Hematopoietic multipotent progenitor cell treated with erythropoietin and hydrocortisone succinate and interleukin-3 and kit ligand, for 6 days (in vitro differentiated cells): ENCODE measurements at places on chromosomes 2 and 18.

- no peak for DNase-seq
Observed at GRCh38 chr18:3163968-3164367, 55.8 kb downstream of the MYOM1 start.

GRCh38 chr2:117523267-117523666 is 291.2 kb upstream of the DDX18 start:
- peak; percentile 10 for DNase-seq

DNA sequence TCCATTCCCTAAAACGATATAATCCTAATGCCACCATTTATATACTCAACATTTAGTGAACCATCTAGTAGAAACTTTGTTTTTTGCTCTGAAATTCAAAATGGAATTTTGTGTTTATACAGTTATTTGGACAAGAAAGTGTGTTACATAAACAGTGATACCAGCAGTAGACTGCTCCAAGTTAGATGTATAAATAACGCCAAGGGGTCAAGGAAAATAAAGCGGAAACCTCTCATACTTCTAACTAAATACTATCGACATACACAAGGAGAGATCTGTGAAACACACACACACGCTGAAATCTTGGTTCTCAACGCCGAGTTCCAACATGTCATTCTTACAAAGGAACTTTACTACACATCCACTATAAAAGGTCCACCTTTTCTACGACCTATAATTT is 1.2 kb downstream of the TXNL1 start:
- DNase-seq: peak; percentile 34

- DNase-seq: no peak
Observed at GRCh38 chr18:21341141-21341540, 99.1 kb downstream of the GREB1L start.

- DNase-seq: peak; percentile 69
Observed at GRCh38 chr18:69216321-69216720, 184.4 kb upstream of the DOK6 start.

DNA sequence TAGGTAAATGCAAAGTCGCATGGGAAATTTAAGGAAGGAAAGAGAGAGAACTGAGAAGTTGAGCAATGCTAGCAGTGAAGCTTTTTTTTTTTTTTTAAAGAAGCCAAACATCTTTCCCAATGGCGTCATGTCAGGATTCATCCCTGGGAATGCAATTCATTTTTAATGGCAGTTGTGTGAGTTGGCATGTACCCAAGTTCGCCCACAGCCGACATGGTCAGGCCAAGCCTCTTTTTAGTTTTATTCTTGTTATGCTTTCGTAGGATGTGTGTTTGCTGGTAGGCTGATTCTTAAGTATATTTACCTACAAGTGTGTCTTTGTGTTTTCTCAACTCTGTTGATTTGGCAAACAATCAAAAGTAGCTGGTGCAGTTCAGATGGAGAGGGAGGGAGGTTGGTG is 127.6 kb upstream of the ITGA6 start:
- no peak for DNase-seq

DNA sequence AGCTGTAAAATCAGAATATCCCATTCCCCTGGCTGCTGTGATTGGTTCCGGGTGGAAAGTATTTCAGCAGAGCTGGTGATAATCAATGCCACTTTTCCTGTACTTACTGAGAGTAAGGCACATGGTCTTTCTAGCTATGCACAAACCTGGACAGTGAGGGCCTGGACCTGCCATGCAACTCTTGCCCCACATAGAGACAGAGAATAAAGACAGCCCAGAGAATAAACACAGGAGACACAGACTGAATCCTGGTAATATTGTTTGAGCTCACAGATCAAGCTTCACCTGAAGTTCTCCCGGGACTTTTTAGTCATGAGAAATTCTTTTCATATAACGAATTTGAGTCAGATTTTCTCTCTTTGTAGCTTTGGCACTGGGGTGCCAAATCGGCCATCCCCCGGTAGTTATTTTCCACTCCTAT is 81.9 kb downstream of the ACAA2 start:
- no peak for DNase-seq

DNA sequence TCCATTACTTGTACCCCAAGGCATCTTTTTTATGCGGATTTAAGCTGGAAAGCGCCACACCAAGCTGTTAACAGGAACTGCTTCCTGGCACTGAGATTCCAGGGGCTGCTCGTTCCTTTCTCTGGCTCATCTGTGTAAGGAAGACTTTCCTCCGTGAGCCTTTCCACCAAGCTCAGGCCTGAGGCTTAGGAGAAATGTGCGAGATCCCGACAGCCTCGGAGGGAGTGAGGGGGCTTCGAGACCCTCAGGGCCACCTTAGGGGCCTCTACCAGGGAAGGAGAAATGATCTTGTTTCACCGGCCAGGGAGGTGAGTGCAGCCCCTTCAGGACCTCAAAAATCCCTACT is 17.1 kb downstream of the B3GNT7 start:
- DNase-seq: no peak

DNA sequence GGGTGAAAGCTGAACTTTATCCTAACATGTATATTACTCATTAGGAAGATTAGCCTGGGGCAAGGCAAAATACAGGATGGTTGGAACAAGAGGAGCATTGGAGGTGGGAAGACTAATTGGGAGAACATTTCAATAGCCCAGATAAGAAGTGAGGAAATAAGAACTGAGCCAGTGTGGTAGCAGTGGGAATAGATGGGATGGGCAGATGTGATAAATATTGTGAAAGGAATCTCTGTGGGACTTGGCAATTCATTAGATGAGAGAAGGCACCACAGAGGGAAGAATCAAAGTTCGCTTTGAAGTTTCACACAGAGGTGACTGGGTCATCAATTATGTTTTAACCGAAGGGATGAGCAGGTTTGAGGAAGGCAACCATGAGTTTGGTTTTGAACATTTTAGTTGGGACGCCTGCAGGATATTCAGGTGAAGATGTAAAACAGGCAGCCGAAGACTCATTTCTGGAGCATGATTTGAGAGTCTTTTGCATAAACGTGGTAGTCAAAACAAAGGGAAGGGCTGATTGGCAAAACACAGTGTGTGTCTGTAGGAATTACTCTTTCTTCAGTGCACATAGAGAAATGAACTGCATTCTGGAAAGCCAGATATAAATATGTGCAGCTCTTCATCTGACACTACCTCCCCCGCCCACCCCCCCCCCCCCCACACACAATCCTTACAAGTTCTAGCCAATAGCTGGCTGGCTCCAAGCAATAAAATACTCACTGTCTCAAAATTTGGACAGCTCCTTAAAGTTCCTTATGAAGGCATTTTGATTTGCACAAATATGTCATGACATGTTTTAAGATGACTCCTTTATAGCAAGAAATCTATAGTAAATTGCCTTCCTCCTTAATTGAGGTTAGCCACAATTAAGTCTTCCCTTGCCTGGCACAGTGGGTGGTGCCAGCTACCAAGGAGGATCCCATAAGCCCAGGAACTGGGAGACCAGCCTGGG is 1.9 kb upstream of the SLC1A4 start:
- DNase-seq: peak; percentile 49

- no peak for DNase-seq
Observed at GRCh38 chr2:45728458-45728942, 77.0 kb downstream of the PRKCE start.

DNA sequence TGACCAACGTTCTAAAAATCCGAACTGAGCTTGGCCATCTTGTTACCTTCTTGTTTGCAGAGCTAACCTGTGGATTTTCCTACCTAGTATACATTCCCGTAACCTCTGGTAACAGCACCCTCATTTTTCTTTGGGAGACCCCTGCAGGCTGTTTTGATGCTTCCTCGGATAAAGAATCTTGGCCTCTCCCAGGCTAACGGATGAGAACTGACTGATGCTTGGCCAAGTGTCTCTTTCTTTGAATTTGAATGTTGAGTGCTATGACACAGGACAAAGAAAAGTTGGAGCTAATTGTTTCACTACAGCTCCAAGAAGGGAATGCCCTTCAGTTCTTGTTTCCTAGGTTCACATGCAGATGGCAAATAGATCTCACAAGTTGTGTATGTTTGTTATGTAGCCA is 19.3 kb upstream of the CAVIN2 start:
- DNase-seq: no peak

DNA sequence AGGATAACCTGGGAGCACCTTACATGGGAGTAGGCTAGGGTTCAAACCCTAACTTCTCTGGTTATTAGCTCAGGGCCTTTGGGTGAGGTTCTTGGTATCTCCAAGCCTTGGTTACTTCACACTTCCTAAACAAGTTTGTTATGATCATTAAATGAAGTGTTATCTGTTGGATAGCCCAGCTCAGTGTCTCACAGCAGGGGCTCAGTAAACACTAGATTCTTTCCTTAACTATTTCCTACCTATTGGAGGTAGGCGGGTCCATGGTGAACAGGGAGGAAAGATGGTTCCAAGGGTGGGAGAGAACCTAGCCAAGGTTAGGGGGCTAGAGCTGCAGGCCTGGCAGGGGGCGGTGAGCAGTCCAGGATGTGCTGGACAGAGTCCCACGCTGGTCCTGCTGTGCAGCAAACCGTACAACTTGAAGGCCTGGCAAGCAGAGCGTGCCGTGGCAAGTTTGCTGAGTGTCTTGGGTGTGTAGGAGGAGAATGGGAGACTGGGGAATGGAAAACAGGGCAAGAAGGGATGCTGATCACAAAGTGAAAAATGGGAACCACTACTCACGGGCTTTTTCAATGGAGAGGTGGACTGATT is 259.1 kb downstream of the PRKCE start:
- no peak for DNase-seq

- DNase-seq: no peak
Observed at GRCh38 chr18:11004294-11004693, 145.1 kb downstream of the PIEZO2 start.

- DNase-seq: no peak
Observed at GRCh38 chr2:168694866-168695265, 107.6 kb upstream of the NOSTRIN start.

DNA sequence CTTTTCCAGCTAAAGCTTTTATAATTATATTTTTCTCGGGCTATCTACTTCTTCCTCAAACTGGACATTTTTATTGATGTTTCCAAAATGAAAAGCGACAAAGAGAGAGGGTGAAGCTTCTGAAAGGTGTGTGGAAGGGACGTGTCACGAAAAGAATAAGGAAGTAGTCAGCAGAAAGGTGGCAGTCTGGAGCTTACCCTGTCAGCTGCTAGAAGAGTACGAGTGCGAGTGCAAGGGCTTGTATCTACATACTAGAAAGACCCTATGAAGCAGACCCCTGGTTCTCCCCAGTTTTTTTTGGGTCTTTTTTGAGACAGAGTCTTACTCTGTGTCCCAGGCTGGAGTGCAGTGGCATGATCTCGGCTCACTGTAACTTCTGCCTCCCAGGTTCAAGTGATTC is 14.6 kb downstream of the FHL2 start:
- no peak for DNase-seq

GRCh38 chr18:67733088-67733487 is 216.6 kb upstream of the DSEL start:
- DNase-seq: no peak

- DNase-seq: no peak
Observed at GRCh38 chr2:36729067-36729466, 32.6 kb downstream of the VIT start.

DNA sequence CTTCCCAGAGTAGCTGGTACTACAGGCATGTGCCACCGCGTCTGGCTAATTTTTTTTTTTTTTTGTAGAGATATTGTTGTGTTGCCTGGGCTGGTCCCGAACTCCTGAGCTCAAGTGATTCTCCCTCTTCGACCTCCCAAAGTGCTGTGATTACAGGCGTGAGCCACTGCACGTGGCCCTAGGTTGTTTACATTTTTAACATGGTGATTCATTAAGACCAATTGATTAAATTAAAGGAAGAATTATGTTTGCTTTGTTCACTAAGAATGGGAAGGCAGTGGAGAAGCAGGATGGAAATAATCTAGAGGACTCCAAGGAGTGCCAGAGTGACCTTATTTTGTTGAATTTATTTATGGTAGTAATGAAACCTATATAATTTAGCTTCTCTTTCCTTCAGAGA is 7.5 kb downstream of the LCLAT1 start:
- no peak for DNase-seq

GRCh38 chr2:47193607-47194006 is 38.5 kb upstream of the STPG4 start:
- no peak for DNase-seq

DNA sequence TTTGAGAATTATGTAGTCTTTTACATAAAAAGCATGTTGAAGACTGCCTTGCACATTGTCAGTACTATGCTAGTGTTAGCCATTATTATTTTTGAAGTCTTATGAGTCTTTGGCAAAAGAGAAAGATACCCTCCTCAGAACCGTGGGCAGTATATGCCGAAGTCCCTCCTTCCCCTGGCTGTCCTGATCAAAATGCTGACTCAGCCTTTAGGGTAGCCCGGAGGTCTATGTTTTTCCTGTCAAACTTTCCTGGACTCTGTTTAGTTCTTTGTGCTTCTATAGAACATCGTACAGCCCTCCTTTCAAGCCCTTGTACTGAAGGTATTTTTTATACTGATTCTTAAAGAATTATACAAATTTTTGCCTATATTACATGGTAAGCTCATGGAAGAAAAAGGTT is 264.7 kb upstream of the ATP5MC3 start:
- no peak for DNase-seq

DNA sequence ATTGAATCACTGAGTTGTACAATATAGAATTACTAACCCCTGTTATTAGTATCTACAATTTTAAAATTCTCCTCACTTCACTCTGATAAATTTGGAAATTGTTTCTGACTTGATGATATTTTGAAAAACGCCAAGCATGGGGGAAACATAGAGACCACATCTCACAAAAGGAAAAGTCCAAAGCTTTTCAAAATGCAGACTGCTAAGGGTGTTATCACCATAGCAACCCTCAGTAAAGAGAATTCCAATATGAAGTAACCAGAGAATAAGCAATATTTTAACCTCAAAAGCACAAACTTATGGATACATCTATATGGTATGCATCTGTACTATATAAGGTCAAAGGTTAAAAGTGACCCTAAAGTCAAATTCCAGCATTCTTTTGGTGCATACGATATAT is 22.7 kb downstream of the LRP2 start:
- DNase-seq: no peak

GRCh38 chr2:204335451-204336058 is 209.7 kb upstream of the PARD3B start:
- DNase-seq: no peak

- DNase-seq: no peak
Observed at GRCh38 chr2:14633061-14633460, 544 bp downstream of the LRATD1 start.

GRCh38 chr2:121038891-121039616 is 245.9 kb downstream of the TFCP2L1 start:
- no peak for DNase-seq

DNA sequence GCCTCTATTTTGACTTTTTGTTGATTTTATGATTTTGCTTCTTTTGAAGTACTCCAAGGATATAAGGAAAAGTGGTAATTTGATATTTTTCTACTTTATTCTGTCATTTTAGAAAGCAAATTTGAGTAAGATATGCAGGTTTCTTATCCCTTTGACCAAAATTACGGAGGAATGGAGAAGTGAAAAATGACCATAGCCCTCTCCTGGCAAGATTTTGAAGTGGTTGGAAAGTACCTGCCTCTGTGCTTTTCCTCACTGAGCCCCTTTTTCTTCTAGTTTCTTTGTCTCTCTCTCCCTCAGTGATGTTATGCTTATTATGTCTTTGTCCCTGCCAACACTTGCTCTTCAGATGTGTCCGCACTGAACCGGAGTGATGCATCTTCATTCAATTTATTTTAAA is 898.1 kb downstream of the EPHA4 start:
- DNase-seq: no peak
